ENCODE measurements at places on chromosomes 1 and 21.

DNA sequence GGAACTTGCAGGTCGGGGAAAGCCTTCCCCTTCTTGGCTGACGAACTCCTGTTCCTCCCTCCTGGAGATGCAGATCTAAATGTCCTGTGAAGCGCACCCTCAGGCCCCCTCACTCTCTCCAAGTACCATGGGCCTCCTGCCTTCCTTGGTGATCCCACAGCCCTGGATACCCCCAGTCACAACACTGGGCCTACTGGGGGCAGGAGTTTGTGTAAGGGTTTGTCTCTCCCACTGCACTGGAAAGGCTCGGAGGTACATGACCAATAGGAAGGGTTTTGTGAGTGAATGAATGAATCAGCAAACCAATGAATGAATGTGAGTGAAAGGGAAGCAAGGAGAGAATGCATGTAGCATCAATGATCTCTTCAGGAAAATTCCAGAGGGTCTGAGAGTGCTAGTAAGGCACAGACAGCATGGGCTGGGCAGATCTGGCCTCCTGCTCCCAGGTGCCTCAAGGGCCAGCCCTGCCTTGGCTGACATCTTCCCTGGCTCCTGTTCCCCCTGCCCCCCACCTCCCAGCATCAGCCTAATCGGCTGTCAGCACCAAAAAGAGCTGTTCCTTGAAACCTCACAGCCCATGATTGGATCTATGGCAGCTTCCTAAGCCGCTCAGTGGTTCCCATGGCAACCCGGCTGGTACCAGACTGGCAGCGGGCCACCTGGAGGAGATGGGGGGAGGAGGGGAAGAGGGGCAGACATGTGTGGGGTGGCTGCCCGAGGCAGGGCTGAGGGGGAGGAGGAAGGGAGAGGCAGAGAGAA, 95.8 kb downstream of the VWA5B1 start:
- DNase-seq = no peak

- DNase-seq = no peak
These were observed 23.1 kb downstream of the IER5 start for GRCh38 chr1:181111559-181111958.

- no peak for DNase-seq
These were observed 246.4 kb upstream of the LRRC7 start for GRCh38 chr1:69321311-69321710.

- DNase-seq = no peak
These were observed 51.9 kb downstream of the KIAA1614 start for GRCh38 chr1:180964595-180964994.

DNA sequence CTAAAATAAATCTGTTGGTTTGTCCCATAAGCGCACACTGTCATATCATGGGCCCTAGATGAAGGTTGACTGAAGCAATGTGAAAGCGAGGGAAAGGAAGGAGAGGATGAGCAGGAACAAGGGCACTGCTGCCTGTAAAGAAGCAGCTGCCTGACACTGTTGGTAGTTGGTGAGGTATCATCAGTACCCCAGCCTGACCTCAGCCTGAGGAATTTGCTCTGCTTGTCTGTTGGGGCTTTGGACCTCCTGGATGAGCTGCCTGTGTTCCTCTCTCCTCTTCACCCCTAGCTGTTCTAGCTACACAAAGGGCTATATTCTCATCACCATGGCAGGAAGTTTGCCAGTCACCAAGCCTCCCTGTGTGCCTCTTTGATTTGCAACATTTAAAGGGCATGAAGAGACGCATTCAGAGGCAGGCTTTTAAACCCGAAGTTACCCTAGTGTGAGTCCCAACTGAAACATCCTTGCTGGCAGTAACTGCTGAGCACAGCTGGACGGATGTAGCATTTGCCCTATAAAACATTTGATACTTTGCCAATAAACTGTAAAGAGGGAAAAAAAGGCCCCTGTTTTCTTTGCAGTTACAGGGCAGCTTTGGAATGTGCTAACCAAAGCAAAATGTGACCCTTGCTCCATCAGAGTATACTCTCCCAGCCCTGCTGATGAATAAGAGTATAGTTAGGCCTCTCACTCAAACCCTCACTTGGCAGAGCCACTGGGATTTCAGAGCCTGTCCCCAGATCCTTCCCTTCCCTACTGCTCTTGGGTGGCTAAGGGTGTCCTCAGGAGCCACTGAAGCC, 22.2 kb upstream of the SPATA6 start:
- DNase-seq = no peak

DNA sequence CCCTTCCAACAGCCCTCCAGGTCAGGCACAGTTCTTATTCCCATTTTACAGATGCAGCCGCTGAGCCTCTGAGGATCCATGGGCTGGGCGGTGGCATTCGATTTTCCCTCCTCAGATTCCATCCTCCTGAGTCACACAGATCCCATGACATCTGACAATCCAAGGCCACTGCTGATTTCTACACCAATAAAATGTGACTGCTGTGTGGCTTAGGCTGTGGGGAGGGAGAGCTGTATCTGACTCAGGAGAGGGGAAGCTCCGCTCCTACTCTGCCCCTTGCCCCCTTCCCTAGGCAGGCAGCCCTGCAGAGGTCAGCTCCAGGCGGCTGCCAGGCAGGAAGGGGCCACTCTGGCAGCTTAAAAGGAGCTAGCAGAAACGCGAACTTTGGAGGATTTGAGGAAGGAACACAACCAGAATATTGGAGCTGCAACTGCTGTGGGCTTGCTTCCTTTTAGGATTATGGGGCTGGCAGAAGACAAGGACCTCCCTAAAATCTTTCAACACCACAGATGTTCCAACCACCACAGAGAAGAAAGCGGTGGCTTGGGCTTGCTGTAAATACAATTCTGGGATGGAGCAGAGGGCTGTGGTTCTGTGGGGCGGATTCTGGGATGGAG, 50.0 kb downstream of the MRPL37 start:
- DNase-seq = no peak

DNA sequence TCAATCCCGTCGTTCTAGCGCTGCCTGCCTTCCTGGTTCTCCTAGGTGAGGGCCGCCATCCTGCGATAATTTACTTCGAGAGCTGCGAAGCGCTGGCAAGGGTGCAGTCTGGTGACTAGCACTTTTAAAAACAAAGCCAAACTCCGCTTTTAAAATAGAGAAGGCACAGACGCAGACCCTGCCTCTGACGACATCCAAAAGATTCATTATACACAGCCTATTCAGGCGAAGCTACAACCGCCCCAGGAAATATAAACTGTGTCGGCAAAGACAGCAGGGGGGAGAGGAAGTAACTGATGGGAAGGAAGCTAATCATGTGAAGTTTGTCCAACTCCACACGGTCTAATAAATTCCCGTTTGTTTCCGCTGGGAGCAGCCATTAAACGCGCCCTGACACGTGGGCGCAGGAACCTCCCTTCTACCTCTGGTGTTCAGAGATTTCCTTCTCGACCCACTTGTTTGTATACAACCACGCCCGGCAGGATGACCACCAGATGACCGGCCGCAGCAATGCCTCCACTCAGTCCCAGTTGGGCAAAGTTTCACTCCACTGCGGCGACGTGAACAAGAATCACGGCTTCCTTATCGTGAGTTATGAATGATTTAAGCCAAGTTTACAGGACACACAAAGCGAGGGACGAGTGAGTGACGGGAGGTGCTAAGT, 1.3 kb downstream of the GNG12 start:
- peak; percentile 22 for DNase-seq

DNA sequence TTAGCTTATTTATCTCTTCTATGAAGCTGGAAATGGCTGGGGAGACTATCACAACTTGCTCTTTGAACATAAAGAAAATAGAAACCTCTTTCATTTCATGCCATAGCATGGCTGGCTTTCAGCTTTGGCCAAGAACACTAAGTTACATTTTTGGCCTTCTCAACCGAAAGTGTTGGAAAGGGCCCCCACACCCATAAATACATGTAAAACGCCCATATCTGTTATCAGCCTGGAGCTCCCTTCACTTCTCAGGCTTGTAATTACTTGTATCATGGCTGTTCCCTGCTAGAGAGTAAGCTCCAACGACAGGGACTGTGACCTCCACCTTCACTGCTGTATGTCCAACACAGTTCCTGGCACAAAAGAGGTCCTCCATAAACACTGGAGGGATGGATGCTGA, 12.7 kb upstream of the EIF4G3 start:
- no peak for DNase-seq

GRCh38 chr1:1626207-1627141, 5.5 kb upstream of the MMP23B start:
- peak; percentile 19 for DNase-seq

DNA sequence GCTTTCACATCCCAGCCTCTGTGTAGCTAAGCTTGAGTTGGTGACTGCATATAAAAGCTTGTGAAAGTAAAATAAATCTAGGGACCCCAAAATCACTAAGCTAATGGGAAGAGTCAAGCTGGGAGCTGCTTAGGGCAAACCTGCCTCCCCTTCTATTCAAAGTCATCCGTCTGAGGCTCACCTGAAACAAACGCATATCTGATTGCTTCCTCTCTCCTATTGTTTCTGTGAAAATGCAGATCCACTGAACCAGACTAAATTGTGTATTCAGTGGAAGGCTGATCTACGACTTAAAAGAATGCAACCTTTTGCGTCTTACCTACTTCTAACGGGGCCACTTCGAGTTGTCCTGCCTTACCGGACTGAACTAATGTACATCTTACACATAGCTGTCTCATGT, 70.3 kb downstream of the LTN1 start:
- no peak for DNase-seq

DNA sequence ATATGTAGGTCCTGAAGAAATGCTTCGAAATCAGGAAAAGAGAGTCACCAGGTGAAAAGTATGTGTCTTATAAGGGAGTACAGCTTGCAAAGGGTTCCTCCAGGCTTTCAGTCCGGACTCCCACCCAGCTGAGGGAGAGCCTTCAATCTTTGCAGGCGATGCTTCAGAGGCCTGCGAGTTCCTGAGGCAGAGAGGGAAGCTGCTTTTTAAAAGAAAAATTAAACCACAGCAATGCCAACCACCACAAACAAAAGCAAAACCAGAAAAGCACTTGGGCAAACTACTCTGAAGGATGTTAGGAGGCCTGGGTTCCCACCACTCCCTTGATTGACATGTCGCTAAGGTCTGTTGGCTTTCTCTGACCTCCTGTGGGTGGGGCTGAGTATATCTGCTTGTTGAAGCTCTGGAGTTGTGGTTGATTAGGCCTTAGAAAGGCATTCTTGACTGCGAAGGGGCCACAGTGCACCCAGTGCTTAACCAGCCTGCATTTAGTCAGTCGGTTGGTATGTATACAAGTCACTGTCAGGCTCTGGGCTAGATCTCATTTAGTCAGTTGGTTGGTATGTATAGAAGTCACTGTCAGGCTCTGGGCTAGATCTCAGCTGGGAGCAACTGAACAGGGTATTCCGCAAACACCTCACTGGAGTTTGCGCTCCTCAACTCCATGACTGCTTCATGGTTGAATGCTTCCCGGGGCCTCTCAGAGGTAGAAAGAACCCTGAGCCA, 1.2 kb downstream of the NIPAL3 start:
- peak; percentile 55 for DNase-seq

GRCh38 chr1:240967070-240967724, 355.2 kb upstream of the GREM2 start:
- no peak for DNase-seq

GRCh38 chr1:55049271-55049913, 10.0 kb downstream of the PCSK9 start:
- no peak for DNase-seq

DNA sequence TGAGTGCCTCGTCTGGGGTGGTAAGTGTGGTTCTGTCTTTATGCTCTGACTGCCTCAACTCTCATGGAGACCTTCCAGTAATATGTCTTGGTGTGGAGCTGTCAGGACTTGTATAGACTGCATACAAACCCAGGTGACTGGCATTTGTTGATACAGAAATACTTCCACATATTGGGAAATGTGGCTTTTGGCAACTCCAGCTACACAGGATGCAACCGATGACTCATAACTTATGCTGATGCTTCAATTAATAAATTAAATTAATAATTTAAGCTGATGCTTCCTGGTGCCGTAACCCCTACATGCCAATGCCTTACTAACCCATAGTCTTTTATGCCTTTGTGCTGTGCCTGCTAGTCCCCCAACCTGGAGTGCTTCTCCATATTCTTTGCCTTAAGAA, 72.3 kb upstream of the ARTN start:
- DNase-seq = no peak

GRCh38 chr1:111738436-111739193, 580 bp downstream of the INKA2 start:
- no peak for DNase-seq

GRCh38 chr1:197619008-197619640, 156.2 kb downstream of the DENND1B start:
- DNase-seq = no peak

- no peak for DNase-seq
These were observed 89.8 kb downstream of the OLFML2B start for GRCh38 chr1:161933592-161934588.

- DNase-seq = no peak
These were observed 10.2 kb upstream of the FCRL5 start for GRCh38 chr1:157562515-157562914.

DNA sequence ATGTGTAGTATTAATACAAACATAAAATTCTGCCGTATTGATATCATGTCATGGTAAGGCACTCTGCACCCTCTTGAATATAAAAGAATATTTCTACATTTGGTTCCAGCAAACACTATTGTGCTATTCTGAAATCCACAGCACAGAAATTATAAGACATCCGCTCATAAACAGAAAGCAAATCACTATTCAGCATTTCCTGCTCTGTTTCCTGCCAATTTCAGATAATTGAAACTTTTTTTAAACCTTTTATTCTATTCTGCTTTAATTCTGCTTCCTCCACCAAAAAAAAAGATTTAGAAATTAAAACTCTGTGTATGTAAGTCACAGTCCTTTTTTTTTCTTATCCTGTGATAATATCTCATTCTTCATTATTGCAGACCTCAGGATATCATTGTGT, 39.6 kb upstream of the PLEKHO1 start:
- no peak for DNase-seq

DNA sequence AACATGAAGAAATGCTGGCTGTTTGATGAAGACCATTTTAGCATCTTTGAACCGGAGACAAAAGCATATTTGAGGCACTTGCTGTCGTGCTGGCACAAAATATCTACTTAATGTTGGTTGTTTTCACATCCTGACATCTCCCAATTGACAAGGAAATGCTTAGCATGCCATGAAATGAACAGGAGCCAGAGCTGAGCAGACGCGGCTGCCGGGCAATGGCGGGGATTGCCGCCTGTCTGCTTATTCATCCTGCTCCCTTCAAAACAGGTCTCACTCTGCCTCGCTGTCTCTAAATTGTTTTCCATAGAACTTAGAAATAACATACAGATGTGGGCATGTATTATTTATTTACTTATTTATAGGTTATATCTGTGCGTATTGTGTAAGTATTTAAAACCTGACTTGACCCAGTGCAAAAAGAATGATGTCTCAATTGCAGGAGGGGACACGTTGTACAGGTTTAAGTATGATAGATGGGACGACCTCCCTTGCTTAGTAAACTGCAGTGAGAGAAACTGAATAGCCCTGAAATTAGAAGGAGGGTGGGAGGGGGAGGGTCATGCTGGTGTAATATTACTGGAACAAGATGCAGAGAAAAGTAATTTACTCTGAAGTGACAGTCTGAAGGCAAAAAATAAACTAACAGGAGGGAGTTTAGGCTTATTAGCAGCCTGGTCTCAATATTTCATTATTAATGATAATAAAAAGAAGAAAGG, 590.4 kb upstream of the PLXNA2 start:
- no peak for DNase-seq

DNA sequence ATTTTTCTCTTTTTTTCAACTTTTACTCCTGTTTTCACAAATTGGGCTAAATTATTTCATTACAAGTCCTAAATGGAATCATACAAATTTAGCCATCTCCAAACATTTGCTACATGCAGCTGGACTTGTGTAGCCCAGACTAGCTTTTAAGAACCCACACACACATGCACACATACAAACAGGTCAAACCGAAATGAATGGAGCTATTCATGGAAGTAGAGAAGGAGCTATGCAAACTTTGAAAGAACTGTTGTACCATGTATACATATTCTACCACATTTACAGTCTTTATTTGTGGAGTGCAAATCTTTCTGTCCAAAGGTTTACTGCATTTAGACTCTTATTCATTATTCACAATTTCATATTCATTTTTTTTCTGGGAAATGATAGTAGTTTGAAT, 189.1 kb upstream of the RNPC3 start:
- no peak for DNase-seq
